T follicular helper cell (primary cell): ENCODE measurements at places on chromosomes 5 and 9.

DNA sequence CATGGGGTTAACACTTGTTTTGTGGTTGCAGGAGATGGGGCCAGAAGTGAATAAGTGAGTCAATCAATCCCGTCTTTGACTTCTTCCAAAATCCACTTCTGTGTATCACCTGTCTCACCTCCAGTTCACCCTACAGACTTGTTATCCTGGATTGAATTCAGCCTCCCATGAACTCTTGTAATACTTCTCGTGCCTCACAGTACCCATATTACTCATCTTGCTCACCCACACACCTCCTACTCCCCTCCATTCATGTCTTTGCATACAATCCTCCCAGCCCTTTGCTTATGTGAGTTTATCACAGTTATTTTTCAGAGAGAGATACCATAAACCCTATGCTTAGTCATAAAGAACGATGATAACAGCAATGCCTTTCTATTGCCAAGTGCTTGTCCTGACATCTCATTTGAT is 52.9 kb upstream of the PAPPA start:
- no peak for DNase-seq

DNA sequence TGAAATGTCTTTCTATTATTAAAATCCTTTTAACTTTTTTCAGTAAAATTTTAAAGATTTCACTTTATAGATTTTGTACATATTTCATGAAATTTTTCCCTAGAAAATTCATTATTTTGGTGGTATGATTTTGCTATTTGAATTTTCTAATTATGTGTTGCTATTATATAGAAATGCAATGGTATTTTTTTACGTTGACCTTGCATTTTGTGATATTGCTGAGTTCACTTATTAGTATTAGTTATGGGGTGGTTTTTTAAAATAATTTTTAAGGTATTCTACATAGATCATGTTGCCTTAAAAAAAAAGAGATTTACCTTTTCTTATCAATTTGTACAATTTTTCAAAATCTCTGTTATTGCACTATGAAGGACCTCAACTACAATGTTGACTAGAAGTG is 458.3 kb downstream of the TLE1 start:
- no peak for DNase-seq

GRCh38 chr9:82164159-82164558 is 175.6 kb downstream of the SPATA31D1 start:
- DNase-seq = no peak

DNA sequence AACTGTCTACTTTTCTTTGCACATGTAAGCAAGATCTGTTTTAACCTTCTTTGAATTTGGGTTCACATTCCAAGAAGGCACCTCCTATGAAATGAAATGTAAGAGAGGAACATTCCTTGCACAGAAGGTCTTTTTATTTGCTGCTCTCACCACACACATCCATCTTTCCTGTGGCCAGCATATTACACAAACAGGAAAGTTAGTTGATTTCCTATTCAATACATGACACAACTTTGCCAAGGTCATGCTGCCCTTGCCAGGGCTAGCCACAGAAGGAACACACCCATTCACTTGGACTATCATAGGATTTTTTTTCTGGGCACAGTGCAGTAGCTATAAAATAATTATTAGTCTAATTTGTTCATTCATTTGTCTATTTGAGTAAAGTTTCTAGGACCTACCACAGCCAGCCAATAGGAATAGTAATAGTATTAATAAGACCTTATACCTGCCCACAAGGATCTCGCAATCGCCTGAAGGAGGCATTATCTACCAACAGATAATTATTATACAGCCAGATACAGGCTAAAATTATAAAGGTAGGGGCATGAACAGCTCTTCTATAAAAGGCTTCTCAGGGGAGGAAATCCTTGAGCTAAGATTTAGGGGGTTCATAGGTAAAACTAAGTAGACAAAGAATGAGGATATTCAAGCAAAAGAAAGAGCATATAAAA is 78.1 kb upstream of the NREP start:
- no peak for DNase-seq

- DNase-seq = no peak
Observed at GRCh38 chr9:100498592-100498991, 25.6 kb downstream of the TMEFF1 start.

DNA sequence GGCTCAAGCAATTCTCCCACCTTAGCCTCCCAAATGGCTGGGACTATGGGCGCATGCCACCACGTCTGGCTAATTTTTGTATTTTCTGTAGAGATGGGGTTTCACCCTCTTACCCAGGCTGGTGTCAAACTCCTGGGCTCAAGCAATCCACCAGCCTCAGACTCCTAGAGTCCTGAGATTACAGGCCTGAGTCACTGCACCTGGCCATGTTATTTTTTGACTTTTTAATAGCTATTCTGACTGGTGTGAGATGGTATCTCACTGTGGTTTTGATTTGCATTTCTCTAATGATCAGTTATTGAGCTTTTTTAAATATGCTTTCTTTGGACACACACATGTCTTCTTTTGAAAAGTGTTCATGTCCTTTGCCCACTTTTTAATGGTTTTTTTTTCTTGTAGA is 38.2 kb downstream of the FBXW2 start:
- DNase-seq = no peak

DNA sequence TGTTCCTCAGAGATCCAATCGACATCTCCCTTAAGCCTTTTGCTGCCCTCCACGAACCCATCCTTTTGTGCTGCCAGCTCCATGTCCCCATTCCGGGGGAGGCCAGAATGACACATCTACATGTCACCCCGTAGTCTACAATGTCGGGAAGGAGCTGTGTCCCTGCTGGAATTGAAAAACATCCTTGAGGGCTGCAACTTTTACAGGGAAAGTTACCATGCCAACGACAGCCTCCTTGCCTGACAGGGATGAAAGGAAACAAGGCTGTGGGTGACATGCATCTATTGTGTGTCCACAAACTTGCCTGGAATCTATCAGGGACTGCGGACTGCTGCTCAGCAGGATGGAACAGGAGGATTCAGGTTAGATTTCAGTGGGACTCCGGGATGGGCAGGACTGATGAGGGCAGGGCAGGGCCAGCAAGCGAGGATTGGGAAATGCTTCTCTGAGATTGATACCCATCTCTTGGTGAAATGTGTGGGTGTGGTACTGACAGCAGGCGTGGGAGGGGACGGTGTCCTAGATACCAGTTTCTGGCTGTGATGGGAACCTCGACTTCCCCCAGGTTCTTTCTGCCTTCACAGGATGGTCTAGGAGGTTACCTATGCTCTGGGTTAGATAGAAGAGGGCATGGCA is 25.5 kb downstream of the EGR1 start:
- DNase-seq = no peak

GRCh38 chr5:120396186-120396585 is 67.9 kb upstream of the PRR16 start:
- DNase-seq = no peak

- no peak for DNase-seq
Observed at GRCh38 chr5:71537687-71538086, 49.5 kb upstream of the MCCC2 start.

GRCh38 chr5:178411083-178411482 is 178.5 kb upstream of the PHYKPL start:
- no peak for DNase-seq

GRCh38 chr9:136044207-136044970 is 50.7 kb downstream of the NACC2 start:
- DNase-seq = no peak

- DNase-seq = no peak
Observed at GRCh38 chr5:158813275-158813674, 286.4 kb downstream of the EBF1 start.

- no peak for DNase-seq
Observed at GRCh38 chr5:152124409-152125041, 199.9 kb upstream of the GLRA1 start.

GRCh38 chr9:2285416-2286332 is 270.5 kb downstream of the SMARCA2 start:
- DNase-seq = no peak

- DNase-seq = no peak
Observed at GRCh38 chr5:149284501-149284900, 12.8 kb downstream of the AFAP1L1 start.

GRCh38 chr9:20693068-20693467 is 9.0 kb downstream of the FOCAD start:
- no peak for DNase-seq
